ENCODE measurements at places on chromosomes 3 and 15.

- no peak for DNase-seq
These were observed 2.3 kb upstream of the SLC2A2 start for GRCh38 chr3:171028779-171029232.

DNA sequence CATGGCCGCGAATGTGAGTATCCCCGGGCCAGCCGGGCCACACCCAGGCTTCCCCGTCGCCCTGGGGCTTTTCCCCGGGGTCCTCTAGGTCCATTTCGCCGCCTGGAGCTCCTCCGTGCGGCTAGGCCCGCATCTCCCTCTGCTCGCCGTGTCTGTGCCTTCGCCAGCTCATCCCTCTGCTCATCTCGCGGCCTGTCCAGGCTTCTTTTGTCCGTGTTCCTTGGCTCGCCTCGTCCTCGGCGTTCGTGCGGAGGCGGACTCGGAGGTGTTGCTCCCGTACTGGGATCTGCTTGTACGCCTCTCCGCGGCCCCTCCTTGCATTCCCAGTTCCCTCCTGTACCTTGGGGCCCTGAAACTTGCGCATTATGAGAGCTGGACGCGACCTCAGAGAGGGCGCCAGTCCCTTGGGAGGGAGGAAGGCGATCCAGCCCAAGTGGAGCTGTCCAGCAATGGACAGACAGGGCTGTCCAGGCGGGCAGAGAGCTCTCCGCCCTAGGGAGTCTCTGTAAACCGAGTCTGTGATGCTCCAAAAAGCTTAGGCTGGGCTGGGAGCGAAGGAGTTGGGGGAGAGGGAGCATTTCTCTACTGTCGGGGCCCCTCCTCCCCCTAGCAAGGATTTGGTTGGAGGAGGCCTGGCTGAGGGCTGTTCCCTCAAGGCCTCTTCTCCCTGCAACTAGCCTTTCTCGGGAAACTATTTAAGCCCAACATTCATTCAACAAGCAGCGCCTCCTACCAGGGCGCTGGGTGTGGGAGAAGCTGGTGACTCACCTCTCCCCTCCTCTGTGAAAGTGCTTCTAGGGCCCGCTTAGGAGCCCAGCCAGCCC lies 553 bp downstream of the TMEM43 start:
- peak; percentile 84 for DNase-seq

DNA sequence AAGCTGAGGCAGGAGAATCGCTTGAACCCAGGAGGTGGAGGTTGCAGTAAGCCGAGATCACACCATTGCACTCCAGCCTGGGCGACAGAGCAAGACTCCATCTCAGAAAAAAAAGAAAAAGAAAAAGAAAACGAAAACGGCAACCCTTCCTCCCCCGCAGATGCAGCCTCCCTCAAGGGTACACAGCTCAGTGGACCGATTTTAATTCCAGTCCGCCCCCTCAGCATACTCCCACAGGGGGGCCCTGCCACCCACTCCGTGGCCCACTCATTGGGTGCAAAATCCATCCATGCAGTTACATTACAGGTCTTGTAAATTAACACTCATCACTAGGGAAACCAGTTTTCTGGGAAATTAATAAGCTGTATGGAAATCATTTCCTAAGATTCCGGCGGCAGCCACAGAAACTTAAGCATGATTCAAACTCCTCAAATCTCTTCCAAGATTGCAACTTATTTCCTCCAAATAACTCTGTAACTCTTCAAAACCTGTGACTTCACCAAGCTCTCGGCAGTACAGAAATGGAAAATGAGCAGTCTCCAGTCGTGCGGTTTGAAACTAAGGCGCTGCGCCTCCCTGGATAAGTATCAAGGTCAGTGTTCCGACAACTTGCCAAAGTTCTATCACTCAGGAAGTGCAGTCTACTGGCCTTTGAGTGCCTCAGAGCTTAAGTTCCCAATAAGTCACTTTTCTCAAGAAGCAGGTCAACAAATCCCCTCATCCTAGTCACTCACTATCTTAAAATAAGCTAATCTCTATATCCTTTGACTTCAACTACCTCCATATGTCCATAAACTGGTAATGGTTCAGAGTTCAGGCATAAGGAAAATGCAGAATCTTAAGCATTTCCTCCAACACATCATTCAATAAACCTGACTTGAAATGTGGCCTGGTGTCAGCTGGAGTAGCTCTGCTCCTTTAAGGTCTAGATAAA lies 24.7 kb upstream of the KLHL6 start:
- no peak for DNase-seq

- DNase-seq: no peak
These were observed 108.5 kb downstream of the CYP19A1 start for GRCh38 chr15:51229907-51230330.

- no peak for DNase-seq
These were observed 330.6 kb upstream of the MCTP2 start for GRCh38 chr15:93900476-93901400.

DNA sequence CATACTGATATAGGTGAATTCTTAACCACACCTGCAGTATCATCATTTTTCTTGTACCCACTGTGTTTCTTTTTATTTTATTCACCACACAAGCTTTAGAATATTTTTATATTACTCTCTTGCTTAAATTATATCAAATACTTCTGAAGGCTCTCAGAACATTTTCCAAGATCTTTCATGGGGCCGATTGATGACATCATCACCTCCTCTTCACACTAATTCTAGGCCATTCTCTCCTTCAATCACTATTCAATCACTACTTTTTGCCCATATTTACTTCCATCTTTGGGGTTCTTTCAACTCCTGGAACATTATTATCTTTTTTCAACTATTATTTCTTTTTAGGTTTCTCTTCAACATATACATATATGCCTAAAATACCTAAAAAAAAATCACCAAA lies 1438.8 kb upstream of the ALCAM start:
- no peak for DNase-seq

- no peak for DNase-seq
These were observed 11.7 kb downstream of the SHOX2 start for GRCh38 chr3:158094235-158095110.

DNA sequence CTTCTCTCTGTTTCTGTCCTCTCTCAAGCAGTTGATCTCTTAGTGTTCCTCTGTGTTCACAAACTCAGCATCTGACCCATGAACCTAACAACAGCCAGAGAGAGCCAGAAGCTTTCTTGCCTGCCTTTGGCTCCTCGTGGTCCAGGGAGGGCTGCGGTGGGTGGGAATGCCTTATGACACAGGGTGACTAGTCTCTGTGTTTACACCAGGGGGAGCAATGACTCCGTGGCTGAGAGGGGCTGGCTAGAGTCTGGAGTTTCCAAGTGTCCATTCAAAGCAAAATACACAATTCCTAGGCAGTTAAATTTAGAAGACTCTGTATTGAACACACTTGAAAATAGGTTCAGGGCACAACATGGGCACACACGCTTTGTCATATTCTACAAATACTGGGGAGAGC lies 370.0 kb upstream of the FRG2C start:
- peak; percentile 2 for DNase-seq

- DNase-seq: no peak
These were observed at the start of gene HCN4 for GRCh38 chr15:73368301-73369136. HCN4 (minus strand) TSS chr15:73368958; CDS start chr15:73368270, 688 bp downstream.

DNA sequence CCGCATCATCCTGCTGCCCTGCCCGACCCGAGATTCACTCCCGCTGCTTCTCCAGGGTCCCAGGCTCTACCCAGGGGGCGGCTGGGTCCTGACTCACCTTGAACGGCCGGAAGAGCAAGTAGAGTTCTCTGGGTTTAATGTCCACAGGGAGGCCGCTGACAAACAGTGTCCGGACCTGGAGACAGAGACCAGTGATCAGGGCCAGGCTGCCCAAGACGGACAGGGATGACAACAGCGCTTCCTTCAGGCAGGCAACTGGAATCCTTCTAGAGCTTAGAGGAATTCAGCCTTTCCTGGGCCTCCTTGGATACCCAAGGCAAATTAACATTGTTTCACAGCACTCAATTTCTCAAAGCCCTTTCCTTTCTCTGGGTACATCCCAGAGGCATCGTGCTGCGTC lies 23.9 kb downstream of the RBPMS2 start:
- no peak for DNase-seq

DNA sequence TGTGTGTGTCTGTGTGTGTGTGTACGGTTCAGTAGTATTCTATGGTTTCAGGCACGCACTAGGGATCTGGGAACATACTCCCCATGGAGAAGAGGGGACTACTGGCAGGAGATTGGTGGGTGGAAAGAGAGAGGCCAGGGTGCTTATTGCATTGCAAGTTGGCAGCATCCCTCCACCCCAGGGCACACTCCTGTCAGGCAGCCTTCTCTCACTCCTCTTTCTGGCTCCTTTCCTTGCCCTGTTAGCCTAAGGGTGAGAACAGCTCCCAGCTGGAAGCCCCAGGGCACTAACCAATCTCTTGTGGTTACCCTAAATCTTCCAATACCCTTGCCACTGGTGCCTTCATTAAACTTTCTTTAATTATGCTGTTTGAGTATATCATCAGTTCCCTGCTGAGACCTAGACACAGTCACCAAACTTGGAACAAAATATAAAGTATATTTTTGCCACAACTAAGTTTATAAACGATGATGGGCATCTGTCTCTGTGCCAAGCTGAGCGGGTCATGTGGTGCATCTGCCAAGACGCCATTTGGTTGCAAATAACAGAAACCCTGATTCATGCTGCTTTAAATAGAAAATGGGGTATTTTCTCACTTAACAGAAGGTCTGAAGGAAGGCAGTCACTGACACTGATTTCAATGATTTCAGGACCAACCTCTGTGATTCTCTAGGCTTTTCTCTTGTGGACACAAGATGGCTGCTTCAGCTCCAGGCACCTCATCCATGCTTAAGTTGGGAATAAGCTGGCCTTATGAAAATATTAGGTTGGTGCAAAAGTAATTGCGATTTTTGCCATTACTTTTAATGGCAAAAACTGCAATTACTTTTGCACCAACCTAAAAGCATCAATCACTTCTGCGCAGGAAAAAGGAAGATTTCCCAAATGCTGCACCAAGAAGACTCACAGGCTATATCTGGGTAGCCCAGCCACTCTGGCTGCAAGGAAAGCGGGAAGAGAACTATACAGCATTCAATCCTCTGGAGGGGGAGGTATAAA lies 476.9 kb upstream of the PROK2 start:
- DNase-seq: no peak

GRCh38 chr3:44208568-44208967 lies 33.1 kb upstream of the TOPAZ1 start:
- DNase-seq: no peak

- no peak for DNase-seq
These were observed 310.0 kb downstream of the CNTN3 start for GRCh38 chr3:74304424-74304823.

Data from hematopoietic multipotent progenitor cell treated with erythropoietin and hydrocortisone succinate and interleukin-3 and kit ligand, for 15 days (in vitro differentiated cells).